ENCODE measurements at places on chromosomes 13 and 19.

- no peak for DNase-seq
Measured at GRCh38 chr13:79802389-79803085, 321.6 kb downstream of the NDFIP2 start.

DNA sequence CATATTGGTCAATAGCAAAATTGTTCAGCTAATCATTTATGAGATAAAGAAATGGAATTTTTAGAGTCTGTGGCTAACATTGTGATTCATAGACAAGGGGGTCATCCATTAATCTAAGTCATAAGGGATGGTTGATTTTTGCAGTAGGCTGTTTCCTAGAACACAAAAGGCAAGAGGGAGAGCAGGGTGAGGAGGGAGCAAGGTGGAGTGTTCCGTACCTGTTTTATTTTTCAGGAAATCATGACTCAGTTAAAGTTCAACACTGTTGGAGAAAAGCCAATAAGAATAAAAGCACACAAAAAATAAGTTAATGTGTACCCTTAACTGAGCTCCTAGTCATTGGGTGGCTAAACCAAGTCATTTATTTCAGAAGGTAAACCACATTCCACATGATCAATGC lies 512.4 kb upstream of the ATXN8OS start:
- DNase-seq: no peak

GRCh38 chr13:61123538-61124289 lies 291.9 kb downstream of the PCDH20 start:
- no peak for DNase-seq

DNA sequence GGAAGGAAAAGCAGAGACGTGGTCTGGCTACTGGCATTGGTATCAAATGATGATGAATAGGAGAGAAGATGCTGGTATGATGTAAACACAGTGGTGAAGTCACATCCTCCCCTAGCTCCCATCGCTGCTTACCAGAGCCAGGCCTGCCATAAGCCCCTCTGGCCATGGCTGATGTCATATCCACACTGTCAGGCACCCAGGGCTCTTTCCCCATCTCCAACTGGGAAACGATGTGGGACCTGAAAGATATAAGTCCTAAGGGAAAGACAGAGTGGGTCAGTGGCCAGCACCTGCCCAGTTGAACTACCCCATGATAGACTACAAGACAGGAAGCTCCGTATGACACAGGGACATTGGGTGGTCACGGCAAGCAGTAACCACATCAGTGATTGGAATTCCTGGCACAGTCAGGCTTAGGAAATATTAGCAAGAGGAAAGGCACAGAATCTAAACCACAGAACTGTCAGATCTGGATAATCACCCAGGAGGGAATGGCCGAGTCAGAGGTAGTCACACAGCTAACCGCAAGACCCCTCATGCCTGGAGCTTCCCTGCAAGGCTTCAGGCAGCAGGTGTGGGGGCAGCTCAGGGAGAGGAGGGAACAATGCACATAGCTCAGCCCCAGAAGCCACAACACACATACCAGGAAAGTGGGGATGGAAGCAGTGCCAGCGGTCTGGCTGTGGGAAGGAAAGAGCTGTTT lies 3.8 kb downstream of the ZNF792 start:
- DNase-seq: no peak

GRCh38 chr13:43411211-43411610 lies 375.6 kb downstream of the ENOX1 start:
- DNase-seq: no peak

- DNase-seq: no peak
Measured at GRCh38 chr19:42422901-42423461, 4.2 kb downstream of the LIPE start.

- DNase-seq: peak; percentile 87
Measured at GRCh38 chr19:29873024-29873800, 61.4 kb downstream of the CCNE1 start.

GRCh38 chr19:33304760-33305647 lies 2.7 kb upstream of the CEBPA start:
- DNase-seq: peak; percentile 33

DNA sequence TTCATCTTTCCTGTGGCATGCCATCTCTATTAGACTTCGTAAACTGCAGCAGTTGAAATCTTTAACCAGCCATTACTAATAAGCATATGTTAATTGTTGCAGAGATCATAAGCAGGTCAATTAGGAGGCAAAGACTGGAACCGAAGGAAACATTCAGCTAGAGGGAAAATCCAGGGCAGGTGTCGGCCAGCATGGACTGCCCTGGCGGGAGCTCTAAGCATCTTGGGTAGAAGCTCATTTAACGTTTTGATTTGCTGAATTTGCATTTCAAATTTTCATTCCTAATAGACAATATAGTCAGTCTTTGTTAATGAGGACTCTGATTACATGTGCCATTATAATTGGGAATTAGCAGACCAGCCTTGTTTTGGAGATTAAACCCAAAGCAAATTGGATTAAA lies 238.6 kb downstream of the POU4F1 start:
- DNase-seq: no peak

GRCh38 chr13:113209759-113210421 lies 477 bp downstream of the CUL4A start:
- peak; percentile 74 for DNase-seq

- no peak for DNase-seq
Measured at GRCh38 chr19:41967054-41967783, 8.1 kb upstream of the RABAC1 start.

- peak; percentile 80 for DNase-seq
Measured at GRCh38 chr19:33621811-33622504, at the start of gene CHST8. Gene CHST8 (plus strand): TSS chr19:33621953. CDS start chr19:33689262, 67,309 bp downstream.

DNA sequence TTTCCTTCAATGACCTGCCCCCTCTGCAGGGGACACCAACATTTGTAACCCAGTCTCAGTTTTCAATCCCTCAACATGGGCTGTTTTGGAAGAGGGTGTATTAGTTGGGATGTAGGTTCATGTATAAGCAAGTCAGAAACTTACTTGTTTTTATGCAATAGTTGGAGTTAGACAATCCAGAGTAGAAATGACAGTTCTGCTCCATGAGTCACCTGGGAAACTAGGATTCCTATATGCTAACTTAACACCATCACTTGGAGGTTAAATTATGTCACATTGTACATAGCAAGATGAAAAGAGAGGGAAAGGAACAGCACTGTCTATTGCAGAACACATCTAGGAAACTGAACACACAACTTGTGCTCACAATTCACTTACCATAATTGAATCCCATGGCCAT lies 436.4 kb downstream of the RFC3 start:
- DNase-seq: no peak

DNA sequence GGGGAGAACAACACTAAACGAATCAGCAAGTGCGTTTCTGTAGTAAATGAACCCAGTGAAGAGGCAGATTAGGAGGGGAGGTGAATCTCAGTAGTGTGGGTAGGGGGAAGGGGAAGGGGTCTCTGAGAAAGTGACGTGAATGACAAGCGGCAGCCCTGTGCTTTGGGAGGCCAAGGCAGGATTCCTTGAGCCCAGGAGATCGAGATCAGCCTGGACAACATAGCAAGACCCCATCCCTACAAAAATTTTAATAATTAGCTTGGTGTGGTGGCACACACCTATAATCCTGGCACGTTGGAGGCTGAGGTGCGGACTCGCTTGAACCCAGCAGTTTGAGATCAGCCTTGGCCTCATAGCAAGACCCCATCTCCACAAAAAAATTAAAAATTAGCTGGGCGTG lies 8.1 kb downstream of the PLK5 start:
- no peak for DNase-seq

GRCh38 chr19:42362891-42363440 lies 27.1 kb downstream of the CNFN start:
- no peak for DNase-seq

DNA sequence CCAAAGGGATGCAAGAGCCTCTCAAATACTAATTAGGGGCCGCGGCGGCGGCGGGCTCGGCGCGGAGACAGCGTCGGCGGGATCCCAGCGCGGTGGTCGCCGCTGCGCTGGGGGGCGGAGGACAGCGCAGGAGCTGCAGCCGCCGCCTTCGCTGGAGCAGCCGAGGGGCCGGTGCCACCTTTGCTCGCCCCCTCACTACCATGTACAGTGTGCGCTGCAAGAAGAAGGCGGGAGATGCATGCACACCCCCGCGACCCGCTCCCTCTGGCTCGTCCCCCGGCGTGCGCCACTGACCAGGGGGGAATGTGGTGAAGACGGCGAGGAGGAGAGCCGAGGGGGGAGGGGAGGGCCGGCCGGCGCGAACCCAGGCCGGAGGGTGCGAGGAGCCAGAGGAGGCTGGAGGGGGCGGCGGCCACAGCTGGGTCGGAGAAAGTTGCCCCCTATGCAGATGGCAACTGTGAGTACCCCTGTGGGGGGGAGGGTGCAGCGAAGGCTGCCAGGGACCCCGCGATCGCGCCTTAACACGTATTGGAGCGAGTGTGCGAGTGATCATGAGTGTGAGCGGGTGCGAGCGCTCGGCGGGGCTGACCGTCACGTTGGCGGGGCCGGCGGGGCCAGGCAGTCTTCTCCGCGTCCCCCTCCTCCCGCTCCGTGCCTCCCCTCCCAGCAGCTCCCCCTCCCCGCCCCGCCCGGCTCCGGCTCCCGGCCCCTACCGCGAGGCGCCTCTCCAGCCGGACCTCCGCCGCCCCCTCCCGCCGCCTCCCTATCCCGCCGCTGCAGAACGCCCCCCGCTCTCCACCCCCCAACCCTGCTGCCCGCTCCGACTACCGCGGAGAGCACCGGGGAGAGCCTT lies 808 bp downstream of the SLITRK5 start:
- peak; percentile 65 for DNase-seq

DNA sequence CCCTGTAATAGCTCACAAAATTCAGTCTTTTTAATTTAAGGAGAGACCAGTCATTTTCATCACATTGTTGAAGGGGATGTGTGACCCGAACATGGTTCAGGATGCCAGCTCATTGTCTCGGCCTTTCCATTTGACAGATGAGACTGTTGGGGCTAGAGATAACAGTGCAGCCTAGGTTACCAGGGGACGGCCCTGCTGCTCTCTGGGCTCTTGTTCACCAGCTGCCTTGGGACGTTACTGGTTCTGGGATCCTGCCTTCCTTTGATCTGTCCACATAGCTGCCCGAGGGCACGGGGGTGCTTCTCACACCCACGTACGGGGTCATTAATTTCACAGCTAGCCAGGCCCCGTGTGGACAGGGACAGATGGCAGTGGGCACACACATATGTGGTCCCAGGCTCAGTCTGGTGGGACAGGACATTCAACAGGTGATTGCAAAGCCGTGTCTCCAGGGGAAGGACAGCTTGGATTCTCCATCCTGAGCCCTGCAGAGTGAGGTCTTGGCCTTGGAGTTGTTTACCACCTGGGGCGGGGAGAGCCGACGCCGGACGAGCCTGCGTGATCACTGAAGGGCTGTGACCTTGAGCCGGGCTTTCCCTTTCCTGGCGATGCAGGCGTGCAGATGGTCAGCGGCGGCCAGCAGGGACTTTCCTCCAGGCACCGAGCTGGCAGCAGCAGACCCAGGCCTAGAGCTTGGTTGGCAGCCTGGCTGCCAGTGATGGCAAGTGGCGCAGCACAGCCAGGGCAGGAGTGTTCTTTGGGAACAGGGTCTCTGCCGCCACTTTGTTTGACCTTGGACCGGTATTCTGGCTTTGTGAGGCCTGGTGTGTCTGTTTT lies 26.7 kb upstream of the NPAS1 start:
- no peak for DNase-seq

- no peak for DNase-seq
Measured at GRCh38 chr13:50846861-50847475, 3.5 kb upstream of the DLEU7 start.

- DNase-seq: peak; percentile 93
Measured at GRCh38 chr19:17755977-17756670, 4.8 kb downstream of the FCHO1 start.

DNA sequence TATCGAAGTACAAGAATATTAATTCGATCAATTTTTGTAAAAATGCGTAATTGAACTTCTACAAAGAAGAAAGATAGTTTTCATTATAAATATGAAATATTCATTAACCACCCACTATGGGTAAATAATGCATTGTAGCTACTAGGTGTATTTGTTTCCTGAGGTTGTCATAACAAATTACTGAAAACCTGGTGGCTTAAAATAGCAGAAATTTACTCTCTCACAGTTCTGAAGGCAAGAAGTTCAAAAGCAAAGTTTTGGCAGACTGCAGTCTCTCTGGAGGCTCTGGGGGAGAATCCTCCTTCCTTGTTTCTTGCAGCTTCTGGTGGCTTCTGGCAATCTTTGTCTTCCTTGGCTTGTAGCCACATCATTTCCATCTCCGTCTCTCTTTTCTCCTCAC lies 99.2 kb upstream of the MIR17HG start:
- DNase-seq: no peak

GRCh38 chr13:41313659-41314197 lies 2.7 kb downstream of the NAA16 start:
- no peak for DNase-seq

- DNase-seq: no peak
Measured at GRCh38 chr13:95546919-95547318, 5.6 kb upstream of the CLDN10 start.

GRCh38 chr13:54536112-54536511 lies 1507.5 kb downstream of the OLFM4 start:
- no peak for DNase-seq

DNA sequence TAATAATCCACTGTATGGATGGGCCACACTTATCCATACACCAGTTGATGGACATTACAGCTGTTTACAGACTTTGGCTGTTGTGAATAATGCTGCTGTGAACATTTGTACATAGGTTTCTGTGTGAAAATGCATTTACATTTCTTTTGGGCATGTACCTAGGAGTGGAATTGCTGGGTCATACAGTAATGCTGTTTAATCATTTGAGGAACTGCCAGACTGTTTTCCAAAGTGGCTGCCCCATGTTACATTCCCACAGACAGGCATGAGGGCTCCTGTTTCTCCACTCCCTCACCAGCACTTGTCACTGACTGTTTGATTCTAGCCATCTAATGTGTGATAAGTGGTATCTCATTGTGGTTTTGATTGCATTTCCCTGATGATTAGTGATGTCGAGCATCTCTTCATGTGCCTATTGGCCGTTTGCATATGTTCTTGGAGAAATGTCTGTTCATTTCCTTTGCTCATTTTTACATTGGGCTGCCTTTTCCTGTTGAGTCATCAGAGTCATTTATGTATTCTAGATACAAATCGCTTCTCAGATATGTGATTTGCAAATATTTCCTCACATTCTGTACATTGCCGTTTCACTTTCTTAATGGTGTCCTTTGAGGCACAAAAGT lies 12.8 kb downstream of the TMEM255B start:
- DNase-seq: no peak

GRCh38 chr19:35427187-35427586 lies 20.9 kb upstream of the FFAR2 start:
- DNase-seq: no peak

GRCh38 chr13:28527629-28528028 lies 32.7 kb upstream of the FLT1 start:
- no peak for DNase-seq
